ENCODE measurements at places on chromosomes 13 and 19.

GRCh38 chr13:110134801-110135200 lies 172.2 kb downstream of the COL4A1 start:
- DNase-seq, result no peak

DNA sequence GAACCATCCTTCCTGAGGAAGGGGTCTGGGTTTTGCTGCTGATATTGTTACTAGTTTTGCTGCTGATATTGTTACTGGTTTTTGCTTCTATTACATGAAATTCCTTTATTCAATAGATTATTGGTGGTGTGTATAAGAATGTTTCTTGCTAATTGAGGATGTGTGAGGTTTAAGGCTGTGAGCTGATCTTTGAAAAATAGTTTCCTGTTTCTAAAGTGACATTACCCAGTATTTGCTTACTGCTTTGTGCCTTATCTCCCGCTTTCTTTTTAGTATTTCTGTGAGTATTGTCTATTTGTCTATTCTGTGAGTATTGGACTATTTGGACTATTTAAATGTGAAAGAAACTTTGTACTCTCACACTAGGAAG lies 38.2 kb upstream of the C1QTNF9 start:
- DNase-seq, result no peak

GRCh38 chr19:13764101-13764807 lies at the start of gene MRI1:
TSS of gene MRI1 (plus strand) at chr19:13764522. CDS start at chr19:13764589, 67 bp downstream.
- DNase-seq, result peak; percentile 86

- DNase-seq, result no peak
Measured at GRCh38 chr13:99390601-99391000, 83.4 kb upstream of the GPR183 start.

- DNase-seq, result no peak
Measured at GRCh38 chr19:45613926-45614725, 12.1 kb upstream of the GPR4 start.

DNA sequence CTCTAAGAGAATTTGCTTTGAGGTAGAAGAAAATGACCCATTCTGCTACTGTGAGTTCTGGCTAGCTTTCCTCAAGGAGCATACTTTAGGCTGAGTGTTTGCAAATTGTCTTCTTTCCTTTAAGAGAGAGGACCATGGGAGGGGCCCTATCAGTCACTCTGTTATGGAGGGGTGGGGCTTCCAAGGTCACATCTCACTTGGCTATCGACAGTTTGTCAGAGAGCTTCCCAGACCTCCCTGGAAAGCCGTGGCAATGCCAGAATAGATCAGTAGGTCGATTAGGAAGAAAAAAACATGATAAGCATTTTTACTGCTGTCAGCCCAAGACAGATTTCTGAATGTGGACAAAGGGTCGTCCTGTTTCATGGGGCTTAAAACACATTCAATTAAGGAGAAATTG lies 93.3 kb downstream of the OXGR1 start:
- no peak for DNase-seq

GRCh38 chr13:77737583-77738200 lies 40.2 kb downstream of the SLAIN1 start:
- DNase-seq, result no peak

- peak; percentile 33 for DNase-seq
Measured at GRCh38 chr13:23709536-23709935, 139.3 kb downstream of the TNFRSF19 start.

DNA sequence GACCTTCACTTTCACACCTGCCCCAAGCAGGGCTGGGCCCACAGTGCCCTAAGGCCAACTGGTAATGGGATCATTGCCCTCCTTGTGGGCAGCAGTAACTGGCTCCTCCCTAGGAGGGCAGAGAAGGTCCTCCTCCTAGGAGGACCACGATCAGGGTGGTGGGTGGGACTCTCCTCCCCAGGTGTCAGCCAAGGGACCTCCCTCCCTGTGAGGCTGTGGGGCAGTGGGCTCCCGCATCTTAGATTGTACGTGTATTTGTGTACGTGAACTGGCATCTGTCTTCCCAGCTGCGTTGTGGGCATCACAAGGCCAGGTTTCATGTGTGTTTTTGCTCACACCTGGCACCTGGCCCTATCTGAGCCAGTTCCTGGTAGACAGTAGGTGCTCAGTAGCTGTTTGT lies 111.8 kb downstream of the SOX1 start:
- DNase-seq, result no peak

DNA sequence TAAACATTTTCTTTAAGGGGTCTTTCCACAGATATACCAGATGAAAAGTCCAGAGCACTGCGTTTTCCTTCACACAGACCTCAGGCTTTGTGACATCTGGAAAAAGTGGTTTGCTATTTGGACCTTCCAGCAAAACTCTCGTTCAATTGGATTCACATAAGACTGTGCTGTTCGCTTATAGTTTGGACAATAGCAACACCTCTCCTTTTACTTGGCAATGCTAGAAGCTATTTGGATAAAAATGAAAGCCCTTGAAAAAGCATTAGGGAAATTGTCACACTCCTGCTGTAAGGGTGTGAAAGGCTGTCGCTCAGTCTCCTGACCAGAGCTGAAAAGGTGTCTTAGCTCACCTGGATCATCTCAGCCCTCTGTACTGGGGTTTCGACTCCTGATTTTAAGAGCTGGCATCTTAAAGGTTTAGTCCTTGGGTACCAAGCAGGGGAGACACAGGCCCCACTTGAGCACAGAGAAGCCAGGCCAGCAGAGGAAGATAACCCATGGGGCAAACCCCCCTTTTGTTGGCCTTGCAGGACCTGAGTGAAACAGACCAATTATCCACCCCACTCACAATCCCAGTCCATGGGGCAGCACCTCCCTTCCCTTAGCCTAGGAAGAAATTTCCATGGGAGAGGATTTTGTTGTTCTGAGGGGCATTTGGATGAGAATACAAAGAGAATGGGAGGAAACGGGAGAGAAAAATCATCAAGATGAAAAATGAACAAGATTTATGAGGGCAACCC lies 257.6 kb downstream of the DLEU7 start:
- DNase-seq, result no peak

DNA sequence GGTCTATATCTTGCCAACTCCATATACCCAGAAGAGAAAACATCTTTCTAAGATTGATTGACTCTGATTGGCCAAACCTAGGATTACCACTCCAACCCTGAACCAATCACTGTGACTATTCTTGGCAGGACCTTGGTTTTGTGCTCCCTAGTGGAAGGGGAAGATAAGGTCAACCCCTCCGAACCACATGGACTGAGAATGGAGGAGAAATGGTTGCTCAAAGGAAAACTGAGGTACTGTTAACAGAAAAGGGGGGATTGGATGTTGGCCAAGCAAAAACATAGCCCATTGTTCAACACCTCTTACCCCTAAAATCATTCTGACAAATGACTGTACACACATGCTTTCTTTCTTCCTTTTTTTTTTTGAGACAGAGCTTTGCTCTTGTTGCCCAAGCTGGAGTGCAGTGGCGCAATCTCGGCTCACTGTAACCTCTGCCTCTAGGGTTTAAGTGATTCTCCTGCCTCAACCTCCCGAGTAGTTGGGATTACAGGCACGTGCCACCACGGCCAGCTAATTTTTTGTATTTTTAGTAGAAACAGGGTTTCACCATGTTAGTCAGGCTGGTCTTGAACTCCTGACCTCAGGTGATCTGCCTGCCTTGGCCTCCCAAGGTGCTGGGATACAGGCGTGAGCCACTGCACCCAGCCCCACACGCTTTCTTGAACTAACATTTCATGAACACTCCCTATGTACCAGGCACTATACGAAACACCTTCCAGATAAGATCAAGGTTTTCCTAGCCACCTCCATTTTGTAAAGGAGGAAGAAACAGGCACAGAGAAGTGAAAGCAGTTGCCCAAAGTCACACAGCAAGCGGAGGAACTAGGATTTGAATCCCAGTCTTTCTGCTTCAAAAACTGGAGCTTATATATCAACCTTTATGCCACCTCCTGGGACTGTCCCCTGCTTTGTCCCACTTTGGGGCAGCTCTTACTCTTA lies 6.5 kb downstream of the MEIOSIN start:
- no peak for DNase-seq

DNA sequence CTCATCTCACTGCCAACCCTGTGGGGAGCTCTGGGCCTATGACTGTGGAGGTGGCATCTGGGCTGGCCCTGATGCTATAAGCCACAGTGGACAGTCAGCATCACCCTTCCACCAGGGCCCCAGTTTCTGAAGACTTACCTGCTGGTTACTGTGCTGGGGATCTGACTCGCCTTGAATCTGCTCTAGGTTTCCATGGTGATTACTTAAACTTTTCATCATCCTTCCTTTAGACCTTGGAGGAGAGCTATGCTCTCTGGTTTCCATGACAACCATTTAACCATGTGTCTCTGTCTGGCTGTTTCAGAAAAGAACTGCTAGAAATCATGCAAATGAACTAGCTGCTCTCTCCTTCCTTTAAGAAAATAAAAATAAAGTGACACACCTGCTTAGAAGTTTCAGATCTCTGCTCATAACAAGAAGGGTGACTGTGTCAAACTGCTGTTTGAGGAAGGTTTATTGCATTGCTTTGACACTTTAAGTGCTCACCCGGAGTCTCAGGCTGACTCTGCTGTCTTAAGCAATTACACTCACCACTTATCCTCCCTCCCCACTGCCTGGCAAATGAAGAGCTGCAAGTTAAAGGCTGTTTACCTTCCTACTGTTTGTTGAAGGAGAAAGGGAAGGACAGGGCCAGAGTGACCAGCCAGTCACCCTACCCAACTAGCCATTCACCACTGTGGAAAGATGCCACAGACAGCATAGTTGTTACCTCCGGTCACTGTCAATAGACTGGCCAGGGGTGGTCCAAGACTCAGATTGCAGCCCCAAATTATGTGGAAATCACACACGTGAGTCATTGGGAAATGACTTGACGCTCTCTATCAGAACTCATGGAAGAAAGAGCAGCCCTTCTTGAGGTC lies 87.6 kb downstream of the HSPH1 start:
- peak; percentile 17 for DNase-seq

- DNase-seq, result no peak
Measured at GRCh38 chr19:2042485-2043250, 8.4 kb downstream of the MKNK2 start.

DNA sequence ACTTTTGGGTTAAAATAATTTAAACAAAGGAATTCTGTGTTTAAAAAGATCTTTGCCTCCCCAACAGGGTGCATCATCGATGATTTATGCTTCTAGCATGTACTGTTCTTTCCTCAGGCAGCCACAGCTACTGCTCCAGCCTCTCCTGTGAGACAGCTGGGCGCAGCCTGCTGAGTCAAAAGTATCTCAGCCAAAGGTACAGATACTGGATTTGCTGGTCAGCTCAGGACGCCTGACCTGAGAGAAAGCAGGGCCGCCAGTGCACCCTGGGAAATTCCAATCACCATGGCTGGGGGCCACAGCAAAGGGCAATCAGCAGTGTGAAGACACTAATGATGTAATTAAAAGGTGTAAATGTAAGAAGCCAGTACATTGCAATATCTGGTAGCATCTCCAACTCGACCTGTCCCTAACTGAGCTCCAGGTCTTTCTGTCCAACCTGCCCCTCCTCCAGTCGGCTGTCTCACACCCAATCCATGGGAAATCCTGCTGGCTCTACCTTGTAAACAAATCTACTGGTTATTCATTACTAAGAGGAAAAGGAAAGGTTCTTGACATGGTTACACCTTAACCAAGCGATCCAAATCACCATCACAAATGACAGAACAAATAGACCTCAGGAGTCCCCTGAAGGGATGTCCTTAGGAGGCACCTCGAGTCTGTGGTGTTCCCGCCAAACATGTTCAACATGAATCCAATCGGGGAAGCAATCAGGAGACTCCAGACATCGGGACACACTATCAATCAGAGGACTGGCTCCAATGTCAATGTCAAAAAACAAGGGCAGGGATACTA lies 7.3 kb downstream of the OPA3 start:
- DNase-seq, result peak; percentile 70

- no peak for DNase-seq
Measured at GRCh38 chr13:75702476-75702875, 66.3 kb downstream of the LMO7 start.

DNA sequence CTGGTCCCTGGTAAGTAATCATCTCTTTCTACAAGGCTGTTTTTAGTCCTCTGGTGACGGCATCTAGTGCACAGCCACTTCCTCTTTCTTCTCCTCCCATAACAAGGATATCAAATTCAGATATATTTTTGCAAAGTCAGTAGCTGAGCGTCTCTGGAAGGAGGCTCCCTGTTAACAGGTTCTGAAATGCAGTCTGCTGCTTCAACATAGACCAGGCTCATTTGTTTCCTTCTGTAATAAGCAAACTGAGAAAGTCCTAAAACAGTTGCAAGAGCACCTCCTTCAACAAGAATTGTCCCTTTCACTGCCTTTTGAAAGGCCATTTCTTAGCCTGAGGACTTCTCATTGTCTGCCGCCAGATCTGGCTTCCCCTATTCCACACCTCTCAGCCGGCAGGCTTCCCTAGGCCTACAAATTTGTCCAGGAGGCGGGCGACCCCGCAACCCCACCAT lies 7.4 kb upstream of the ZSCAN5A start:
- DNase-seq, result peak; percentile 28

GRCh38 chr13:26071691-26072090 lies 19.9 kb upstream of the SHISA2 start:
- DNase-seq, result no peak

DNA sequence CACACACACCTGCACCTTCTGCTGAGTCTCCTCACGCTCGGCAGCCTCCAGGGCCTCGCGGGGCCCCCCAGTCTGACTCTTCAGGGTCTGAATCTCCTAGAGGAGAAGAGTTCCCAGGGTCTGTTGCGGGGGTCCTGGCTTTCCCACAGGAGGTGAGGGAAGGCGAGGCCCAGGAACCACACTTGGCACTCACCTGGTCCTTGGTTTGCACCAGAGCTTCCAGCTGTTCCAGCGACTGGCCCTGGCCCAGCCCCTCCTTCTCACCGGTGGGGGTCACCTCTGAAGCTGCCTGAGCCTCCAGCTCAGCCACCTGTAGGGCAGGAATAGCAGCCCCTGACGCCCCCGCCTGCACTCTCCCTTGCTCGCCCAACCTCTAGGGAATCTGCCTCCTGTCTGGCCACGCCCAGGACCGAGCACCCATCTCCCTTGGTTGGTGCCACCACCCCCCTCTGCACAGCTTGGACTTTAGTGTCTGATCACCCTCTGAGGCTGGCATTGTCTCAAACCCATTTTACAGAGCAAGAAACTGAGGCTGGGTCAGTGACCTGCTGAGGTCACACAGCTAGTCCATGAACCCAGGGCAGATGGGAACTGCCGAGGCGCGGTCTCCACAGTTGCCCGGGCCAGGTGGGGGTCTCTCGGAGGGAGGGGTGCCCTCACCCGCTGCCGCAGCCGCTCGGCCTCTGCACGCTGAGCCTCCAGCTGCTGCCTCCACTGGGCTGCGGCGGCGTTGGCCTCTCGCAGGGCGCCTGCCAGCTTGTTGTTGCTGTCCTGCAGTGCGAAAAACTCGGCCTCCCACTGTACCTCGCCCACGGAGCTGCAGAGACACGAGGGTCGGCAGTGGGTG lies 9.5 kb downstream of the HOMER3 start:
- no peak for DNase-seq

DNA sequence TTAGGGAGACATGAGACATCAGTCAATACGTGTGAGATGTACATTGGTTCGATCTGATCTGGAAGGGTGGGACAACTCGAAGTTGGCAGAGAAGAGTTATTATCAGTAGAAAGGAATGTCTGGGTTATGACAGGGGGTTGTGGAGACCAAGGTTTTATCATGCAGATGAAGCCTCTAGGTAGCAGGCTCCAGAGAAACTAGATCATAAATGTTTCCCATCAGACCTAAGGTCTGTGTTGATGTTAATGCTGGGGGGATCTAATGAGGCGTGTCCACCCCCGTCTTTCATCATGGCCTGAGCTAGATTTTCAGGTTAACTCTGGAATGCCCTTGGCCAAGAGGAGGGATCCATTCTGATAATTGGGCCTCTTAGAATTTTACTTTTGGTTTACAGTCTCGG lies 187.0 kb upstream of the KL start:
- DNase-seq, result no peak

Measured in umbilical cord (tissue), 2 donors.